Left lung (tissue), 14 donors: ENCODE measurements at places on chromosomes 11 and 22. TPM values are rescaled to one million over a fixed set of nuclear protein-coding genes. Genes with fewer than 3 reads are reported as not detected.
A peak's percentile ranks its signal among the peaks of the same experiment; 100 is the strongest.

The CST6 gene
- 0.21 TPM for polyA plus RNA-seq

The OR5B12 gene
- not detected for polyA plus RNA-seq

The CDC42EP1 gene
- polyA plus RNA-seq, result 54.7 TPM

- DNase-seq, result no peak
These were observed 339.8 kb downstream of the KCNA4 start for GRCh38 chr11:29676993-29677392.

DNA sequence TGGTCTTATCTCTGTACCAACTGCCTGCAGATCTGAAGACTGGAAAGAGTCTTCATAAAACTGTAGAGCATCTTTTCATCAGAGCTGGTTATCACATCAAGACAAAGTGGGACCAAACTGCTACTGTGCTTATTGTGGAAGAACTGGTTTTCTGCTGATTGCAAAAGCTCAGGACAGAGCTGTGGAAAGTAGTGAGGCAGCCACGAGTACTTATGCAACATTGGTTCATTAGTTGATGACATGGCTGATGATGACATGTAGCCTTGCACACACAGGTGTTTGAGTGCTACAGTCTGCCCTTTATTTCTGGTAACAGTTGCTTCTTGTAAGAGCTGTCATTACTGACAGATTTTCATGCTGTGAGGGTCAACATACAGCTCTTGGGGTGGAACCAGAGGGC lies 185.4 kb upstream of the GUCY1A2 start:
- DNase-seq, result no peak

GRCh38 chr11:82932564-82932963 lies 31.0 kb downstream of the DDIAS start:
- no peak for DNase-seq

The ACTN3 gene
- not detected for polyA plus RNA-seq

- DNase-seq, result no peak
These were observed 230.3 kb downstream of the CSNK2A3 start for GRCh38 chr11:11122749-11123148.

DNA sequence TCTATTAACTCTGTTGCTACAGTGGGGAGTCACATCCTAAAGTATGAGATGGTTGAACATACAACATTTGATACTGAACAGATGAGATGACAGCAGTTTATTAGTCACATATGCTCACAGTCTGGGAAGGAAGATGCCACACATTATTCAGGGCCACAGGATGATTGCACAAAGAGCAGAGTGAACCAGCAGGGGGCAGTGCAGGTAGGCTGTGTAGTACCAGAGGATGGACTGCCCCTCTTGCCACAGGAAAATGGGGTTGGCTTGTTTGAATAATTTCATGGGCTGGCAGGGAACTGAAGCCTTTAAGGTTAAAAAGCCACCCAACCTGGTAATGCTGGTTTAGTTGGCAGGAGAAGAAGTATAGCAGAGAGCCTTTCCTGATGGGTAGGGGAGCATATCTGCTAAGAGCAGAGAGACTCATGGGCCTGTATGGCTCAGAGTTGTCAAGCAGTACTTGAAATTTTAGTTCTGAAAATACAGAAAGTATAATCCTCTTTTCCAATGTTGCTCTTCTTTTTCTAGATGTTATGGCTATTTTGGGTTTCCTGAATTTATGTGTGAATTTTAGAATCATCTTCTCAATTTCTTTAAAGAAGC lies 180.4 kb upstream of the B3GAT1 start:
- DNase-seq, result peak; percentile 20

The C22orf31 gene
- polyA plus RNA-seq, result 1.2 TPM

GRCh38 chr11:8309862-8310261 lies 46.2 kb upstream of the LMO1 start:
- DNase-seq, result no peak

- no peak for DNase-seq
These were observed 555.6 kb upstream of the LARGE1 start for GRCh38 chr22:34475886-34476285.

DNA sequence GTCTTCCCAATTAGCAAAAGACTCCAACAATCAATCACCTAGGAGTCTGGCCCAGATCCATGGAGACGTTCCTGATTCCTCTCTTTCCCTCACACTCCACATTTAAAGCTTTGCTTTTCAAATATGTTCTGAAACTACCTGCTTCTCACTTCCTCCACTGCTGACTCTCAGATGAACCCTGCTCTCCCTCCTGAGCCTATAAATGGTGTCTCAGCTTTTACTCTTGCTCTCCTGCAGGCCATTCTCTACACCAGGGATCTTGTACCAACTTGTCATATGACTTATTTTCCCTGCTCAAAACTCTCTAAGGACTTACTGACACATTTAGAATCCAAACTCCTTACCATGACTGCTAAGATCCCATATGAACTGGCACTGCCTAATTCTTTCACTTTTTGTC lies 138.4 kb upstream of the DDI1 start:
- DNase-seq, result no peak

DNA sequence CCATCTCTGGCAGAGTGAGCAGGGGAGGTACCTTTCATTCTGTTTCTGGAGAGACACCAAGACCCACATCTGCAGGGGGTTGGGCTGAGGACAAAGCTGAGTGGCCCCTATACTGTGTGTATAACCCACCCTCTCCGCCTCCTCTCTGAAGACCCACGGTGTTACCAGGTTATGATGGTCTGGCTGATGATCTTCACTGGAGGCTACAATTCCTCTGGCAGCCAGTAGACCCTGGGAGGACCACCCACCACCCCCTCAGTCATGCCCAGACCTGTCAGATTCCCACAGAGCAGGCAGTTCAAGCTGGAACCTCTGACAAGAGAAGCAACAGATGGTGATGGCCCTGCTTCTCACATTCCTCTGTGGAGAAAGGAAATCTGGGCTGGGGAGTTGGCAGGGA lies 11.4 kb upstream of the KCNJ1 start:
- no peak for DNase-seq

The MS4A6E gene
- polyA plus RNA-seq, result not detected

- DNase-seq, result no peak
These were observed 18.6 kb downstream of the ADAMTS8 start for GRCh38 chr11:130409594-130410388.

The LRRC4C gene
- 6.5 TPM for polyA plus RNA-seq

- no peak for DNase-seq
These were observed 241.9 kb downstream of the SOX6 start for GRCh38 chr11:16114431-16114830.

DNA sequence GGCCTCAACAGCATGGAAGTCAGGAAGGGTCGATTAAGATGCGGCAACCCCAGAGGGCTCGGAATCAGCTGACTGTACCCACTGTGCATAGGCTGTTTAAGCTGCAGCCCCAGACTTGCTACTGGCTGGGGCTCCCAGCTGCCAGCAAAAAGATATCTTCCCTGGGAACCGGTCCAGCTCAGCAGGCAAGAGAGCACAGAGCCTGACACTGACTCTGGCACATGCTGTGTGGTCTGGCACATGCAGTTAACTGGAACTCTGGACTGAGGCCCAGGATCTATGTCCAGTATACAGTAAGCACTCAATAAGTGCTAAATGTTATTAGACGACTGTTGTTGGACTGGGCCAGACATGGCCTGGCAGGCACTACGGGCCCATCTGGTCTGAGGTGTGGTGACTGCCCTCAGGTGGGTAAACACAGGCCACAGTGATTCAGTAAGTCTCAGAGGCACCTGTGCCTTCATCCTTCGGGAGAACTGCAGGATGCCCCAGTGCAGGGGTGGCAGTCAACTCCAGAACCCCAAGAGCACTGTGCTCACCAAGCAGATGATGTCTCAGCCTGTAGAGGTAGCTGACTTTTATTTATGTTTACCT lies 87.6 kb downstream of the LARGE1 start:
- no peak for DNase-seq

DNA sequence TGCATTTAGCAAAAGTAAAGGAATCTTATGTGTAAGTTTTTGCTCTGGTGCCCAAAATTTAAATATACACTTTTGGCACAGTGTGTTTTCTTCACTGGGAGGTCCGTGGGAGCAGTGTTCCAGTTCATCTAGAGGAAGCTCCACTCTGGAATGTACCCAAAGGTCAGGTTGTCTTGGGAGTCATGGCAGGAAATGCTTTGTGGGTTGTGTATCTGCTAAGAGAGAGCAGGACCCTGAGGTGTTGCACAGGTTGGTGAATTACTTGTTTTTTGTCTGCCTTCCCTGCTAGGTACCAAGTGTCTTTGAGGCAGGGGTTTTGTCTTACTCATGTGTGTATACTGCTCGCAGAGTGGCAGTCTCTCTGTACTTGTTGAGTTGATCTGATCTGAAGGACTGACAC lies 37.3 kb downstream of the DIXDC1 start:
- no peak for DNase-seq

- no peak for DNase-seq
These were observed 110.6 kb upstream of the BID start for GRCh38 chr22:17884893-17885292.
